Body of pancreas (tissue), 4 donors: ENCODE measurements at places on chromosomes 6 and 20. TPM values are rescaled to one million over a fixed set of nuclear protein-coding genes. Genes with fewer than 3 reads are reported as not detected.

Gene PSORS1C1
- 3.4 TPM for total RNA-seq

Gene CST5
- not detected for total RNA-seq

GRCh38 chr20:59484228-59484627 is 120.1 kb upstream of the PHACTR3 start:
- no peak for DNase-seq

- no peak for DNase-seq
Measured at GRCh38 chr6:25583099-25583498, 68.9 kb upstream of the SCGN start.

GRCh38 chr6:29884261-29884660 is 56.6 kb downstream of the HLA-G start:
- DNase-seq = no peak
